ENCODE measurements at places on chromosomes 13 and 19.

DNA sequence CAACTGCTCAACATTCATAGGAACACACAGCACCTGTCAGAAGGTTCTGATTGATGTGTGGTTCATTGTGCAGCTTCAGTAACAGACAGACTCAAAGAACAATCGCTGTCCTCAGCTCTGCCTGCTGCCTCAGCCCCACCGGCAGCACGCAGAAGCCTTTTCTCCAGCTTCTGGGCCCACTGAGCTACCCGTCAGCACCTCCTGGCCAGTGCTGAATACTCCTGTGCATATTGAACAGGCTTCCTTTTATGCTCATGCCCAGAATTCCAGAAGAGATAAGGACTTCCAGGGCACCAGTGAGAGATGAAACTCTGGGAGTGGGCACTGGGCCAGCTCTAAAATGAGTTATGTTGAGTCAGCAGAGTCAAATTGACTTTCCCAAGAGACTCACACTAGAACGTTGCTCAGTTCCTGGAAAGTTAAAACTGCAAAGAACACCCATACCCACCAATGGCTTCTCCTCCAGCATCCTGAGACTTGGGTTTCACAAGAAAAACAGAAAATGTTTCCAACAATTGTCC, 119.3 kb downstream of the COL4A1 start:
- DNase-seq = no peak

DNA sequence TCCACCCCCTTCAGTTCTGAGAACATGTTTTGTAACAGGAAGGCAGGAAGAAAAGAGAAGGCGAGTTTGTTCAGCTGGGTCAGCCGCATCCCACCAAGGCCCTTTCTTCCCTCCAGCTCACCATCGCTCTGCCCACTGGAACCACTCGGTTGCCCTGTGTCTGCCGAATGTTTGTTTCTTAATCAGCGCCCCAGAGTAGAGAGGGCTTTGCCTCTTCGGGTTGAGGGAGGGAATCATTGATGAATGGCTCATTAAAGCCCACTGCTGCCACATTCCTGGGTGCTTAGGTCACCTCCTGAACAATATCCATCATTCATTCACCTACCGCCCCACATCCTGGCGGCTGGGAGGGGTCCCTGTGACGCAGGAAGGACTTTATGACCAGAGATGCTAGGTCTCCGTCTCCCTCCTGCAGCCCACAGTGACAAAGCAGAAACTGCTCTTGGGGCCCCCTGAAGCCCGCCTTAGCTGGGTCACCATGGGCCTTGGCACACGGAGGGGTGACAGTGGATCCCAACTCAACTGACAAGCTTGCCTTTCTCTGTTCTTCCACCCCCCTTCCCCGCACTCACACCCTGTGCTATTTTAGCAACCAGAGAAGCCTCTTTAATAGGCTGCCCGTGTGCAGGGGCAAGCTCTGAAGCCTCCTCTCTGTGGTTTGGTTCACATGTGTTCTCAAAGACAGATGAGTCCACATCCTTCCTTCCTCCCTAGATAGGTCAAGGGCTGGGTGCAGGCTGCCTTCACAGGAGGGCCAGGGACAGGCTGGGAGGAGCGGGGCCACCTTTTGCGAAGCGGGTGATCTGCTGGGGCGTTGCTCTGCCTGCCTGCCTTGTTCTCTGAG, 46.2 kb downstream of the ACTN4 start:
- DNase-seq = peak; percentile 33

DNA sequence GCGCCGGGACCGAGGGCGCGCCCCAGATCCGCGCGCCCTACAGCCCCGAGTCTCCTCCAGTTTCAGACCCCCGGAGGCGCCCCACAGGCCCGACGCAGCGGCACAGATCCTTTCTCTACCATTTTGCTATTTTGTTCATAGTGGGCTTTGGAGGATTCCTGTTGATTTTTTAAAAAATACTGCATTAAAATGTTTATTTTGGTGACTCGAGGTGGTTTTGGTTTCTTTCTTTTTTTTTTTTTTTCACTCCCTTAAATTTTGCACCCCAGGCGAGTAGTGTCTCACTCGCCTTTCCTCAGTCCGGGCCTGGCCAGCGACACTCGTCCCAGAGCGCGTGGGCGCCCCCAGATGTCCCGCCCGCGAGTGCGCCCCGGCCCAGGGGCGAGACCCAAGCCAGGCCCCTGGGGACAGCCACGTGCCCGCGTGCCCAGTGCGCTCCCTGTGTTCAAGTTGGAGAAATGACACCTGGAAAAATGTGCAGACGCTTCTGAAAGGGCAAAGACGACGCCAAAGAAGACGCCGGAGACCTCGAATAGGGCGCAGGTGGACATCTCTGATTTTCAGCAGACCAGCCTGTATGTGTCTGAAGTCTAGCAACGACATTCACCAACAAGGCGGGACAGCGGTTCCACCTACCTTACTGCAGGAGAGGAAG, 471 bp upstream of the INSR start:
- DNase-seq = no peak

GRCh38 chr19:47049307-47049700, 880 bp upstream of the TMEM160 start:
- DNase-seq = no peak

- DNase-seq = no peak
These were observed 47.1 kb upstream of the PEPD start for GRCh38 chr19:33568706-33569105.

DNA sequence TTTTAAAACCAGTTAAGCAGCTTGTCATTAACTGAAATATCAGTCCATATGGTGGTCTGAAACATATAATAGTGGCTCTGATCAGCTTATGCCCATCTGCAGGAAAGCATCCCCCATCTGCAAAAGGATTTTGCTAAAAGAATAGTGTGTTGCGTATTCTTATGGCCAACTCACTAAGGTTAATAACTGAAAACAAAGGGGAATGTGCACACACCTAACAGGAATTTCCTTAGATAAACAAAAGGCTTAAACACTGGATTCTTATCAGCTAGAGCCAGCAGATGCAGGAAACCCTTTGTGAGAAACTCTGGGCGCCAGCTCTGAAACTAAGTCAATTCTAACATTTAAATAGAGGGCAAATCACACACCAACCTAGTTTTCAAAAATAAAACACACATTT, 22.1 kb downstream of the VPS36 start:
- DNase-seq = no peak

GRCh38 chr13:23615395-23616081, 45.3 kb downstream of the TNFRSF19 start:
- DNase-seq = no peak

All from T-helper 17 cell (primary cell).